ENCODE measurements at places on chromosomes 16 and 17.

- no peak for DNase-seq
- no peaks in the 10 kb centered on the region for H3K4me1 ChIP-seq
- no peaks in the 10 kb centered on the region for H3K36me3 ChIP-seq
- no peak overlapping the region for H3K4me3 ChIP-seq
These were observed 146.3 kb upstream of the FOXF1 start for GRCh38 chr16:86363836-86364618.

GRCh38 chr16:88868974-88869672, 2.7 kb upstream of the PABPN1L start:
- H3K4me1 ChIP-seq, result no peaks in the 10 kb centered on the region
- H3K27me3 ChIP-seq, result no peaks in the 10 kb centered on the region
- H3K36me3 ChIP-seq, result no peaks in the 10 kb centered on the region
- DNase-seq, result no peak
- H3K27ac ChIP-seq, result no peak overlapping the region
- no peak overlapping the region for H3K4me3 ChIP-seq

DNA sequence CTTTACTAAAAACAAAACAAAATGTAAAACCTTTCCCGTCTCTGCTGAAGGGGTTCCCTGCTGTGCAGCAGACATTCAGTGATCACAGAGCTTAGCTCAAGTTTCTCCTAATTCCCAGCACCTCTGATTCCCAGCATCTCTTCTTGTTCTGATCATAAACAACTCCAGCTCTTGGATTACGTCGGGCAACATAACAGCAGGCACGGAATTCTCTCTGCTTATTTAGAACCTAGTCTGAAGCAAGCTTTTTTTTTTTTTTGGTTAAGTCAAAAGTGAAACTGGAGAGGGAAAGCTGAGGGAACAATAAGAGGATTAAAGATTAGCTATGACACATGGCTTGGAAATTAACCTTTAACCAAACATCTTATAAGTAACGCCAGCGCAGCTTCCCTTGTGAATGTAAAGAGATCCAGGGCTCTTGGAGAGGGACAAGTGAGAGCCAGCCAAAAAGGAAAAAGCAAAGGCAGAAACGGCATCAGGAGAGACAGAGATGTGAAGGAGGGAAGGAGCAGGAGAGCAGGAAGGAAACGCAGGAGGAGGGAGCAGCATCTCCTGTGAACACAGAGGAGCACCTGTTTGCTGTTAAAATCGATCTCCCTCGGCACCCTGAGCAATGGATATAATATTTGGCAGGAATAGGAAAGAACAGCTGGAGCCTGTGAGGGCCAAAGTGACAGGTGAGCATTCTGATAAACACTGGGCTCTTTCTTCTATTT, at the start of gene BCO1:
Gene BCO1, plus strand, starts transcription at position 394 of the 716 bp plus-strand sequence. Its CDS starts 220 bp downstream, at position 614.
- H3K36me3 ChIP-seq, result no peaks in the 10 kb centered on the region
- DNase-seq, result no peak
- peaks cover 14% of the 10 kb centered on the region for H3K4me1 ChIP-seq
- peak within 1 kb of the TSS; percentile 59 for H3K4me3 ChIP-seq

GRCh38 chr17:12977008-12977751, 40.6 kb downstream of the ELAC2 start:
- H3K27me3 ChIP-seq, result no peaks in the 10 kb centered on the region
- H3K4me1 ChIP-seq, result peaks cover 19% of the 10 kb centered on the region
- no peak for DNase-seq
- H3K4me3 ChIP-seq, result no peak overlapping the region
- no peak overlapping the region for H3K27ac ChIP-seq
